T-helper 2 cell (primary cell): ENCODE measurements at places on chromosomes 3 and 15.

- DNase-seq = no peak
These were observed 651.4 kb upstream of the NECTIN3 start for GRCh38 chr3:110420158-110420641.

DNA sequence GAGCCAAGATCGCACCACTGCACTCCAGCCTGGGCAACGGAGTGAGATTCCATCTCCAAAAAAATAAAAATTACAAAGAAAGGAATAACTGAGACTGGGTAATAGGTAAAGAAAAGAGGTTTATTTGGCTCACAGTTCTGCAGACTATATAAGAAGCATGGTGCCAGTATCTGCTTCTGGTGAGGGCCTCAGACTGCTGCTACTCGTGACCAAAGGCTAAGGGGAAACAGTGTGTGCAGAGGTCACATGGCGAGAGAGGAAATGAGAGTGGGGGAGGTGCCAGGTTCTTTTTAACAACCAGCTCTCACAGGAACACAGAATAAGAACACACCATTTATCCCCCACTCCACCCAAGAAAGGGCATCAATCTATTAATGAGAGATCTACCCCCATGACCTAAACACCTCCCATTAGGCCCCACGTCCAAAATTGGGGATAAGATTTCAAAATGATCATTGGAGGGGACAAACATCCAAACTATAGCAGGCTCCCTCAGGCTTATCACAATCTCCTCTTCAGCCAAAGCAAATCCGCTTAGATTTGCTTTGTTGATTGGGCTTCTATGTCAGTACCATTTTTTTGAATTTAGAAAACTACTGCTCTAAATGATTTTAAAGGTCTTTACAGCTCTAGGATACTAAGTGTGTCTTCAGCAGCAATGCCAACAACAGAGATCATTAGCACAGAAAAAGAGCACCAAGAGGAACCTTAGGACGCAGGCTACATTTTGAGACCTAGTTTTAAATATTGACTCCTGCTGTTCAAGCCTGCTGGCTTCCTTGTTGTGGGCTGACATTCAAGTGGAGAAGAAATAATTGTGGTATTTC, 84.2 kb upstream of the TBL1XR1 start:
- no peak for DNase-seq

GRCh38 chr3:148084931-148085330, 612.8 kb upstream of the AGTR1 start:
- no peak for DNase-seq

- no peak for DNase-seq
These were observed 7.0 kb downstream of the WWTR1 start for GRCh38 chr3:149650828-149651227.

GRCh38 chr3:34780973-34781372, 858.4 kb upstream of the ARPP21 start:
- no peak for DNase-seq

DNA sequence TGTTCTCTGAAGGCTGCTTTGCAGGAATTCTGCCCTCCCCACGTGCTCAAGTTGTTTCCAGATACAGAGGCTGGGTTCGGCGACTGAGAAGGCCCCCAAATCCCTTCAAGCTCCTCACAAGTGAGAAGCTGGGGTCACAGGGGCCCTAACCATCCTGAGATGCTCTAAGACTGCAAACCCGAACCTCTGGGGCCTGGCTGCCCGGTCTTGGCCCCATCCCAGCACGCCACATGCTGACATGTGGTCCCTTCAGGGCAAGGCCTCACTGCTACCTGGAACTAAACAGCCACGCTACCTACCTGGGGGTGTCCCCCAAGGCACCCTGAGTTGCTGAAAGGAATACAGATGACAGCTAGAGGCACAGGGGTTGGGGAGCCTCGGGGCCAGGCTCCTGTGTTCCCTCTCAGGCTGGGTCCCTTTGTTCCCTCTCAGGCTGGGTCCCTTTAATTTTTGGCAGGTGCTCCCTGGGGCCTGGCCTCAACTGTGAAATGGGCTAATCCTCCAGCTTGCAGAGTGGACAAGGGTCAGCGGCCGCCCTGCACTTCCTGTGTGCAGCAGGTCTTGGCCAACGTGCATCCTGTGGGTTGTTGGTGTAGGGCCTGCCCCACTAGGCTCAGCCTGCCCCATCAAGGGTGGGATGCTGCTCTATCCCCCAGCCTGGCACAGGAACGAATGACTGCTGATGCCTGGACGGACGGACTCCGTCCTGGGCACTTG, 32.5 kb downstream of the KLHL25 start:
- no peak for DNase-seq

DNA sequence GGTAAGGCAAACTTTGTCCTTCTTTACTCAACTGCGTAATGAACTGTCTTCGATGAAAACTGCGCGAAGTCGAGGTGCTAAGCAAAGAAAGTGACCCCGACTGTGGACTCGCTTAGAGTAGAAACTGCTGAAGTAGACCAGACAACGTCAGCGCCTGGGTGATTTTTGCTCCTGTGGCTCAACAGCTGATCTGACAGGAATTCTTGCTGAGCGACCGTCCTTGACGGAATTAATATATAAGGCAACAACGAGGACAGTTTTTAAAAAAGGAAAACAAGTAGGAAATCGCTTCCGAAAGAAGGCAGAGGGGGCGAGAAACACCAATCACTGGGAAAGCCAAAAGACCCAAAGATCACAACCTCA, 541 bp downstream of the RPS27L start:
- DNase-seq = peak; percentile 38

- no peak for DNase-seq
These were observed 3.2 kb downstream of the ITGB5 start for GRCh38 chr3:124883766-124884473.

GRCh38 chr3:43874731-43875130, 184.0 kb downstream of the ABHD5 start:
- no peak for DNase-seq

GRCh38 chr3:194941360-194941955, 255.8 kb downstream of the FAM43A start:
- no peak for DNase-seq
